ENCODE measurements at places on chromosomes 2 and 18. TPM values are rescaled to one million over a fixed set of nuclear protein-coding genes. Genes with fewer than 3 reads are reported as not detected.

The ID2 gene
- 139 TPM for total RNA-seq

The EMX1 gene
- total RNA-seq = not detected

The GAREM2 gene
- total RNA-seq = 2.4 TPM

The TRABD2A gene
- 3.5 TPM for total RNA-seq

The SLC9A4 gene
- total RNA-seq = not detected

The COL4A3 gene
- not detected for total RNA-seq

The ALPG gene
- total RNA-seq = not detected

The KYNU gene
- total RNA-seq = 10.9 TPM

The POTEI gene
- total RNA-seq = not detected

The RTP5 gene
- total RNA-seq = not detected

The ANKRD30BL gene
- 0.29 TPM for total RNA-seq

The TRAF3IP1 gene
- total RNA-seq = 7.6 TPM

The SLC4A3 gene
- total RNA-seq = 2.5 TPM

The CAPN14 gene
- under 0.01 TPM for total RNA-seq

The CROCC2 gene
- total RNA-seq = under 0.01 TPM

The GAD1 gene
- 0.36 TPM for total RNA-seq

The HOXD1 gene
- total RNA-seq = not detected

The C2orf78 gene
- total RNA-seq = not detected

The C2orf72 gene
- not detected for total RNA-seq

The PJVK gene
- total RNA-seq = 2.5 TPM

The CLK1 gene
- total RNA-seq = 77.2 TPM

The LYPD6B gene
- total RNA-seq = 2.9 TPM

The PLB1 gene
- 0.36 TPM for total RNA-seq

The CCL20 gene
- total RNA-seq = 1.2 TPM

The TTC21B gene
- 25.7 TPM for total RNA-seq

The CCDC74B gene
- 5.4 TPM for total RNA-seq

The UGT1A10 gene
- total RNA-seq = not detected

The FHOD3 gene
- total RNA-seq = 13.0 TPM

The IL36A gene
- total RNA-seq = not detected

The ARHGAP25 gene
- 0.29 TPM for total RNA-seq

The CNTNAP5 gene
- not detected for total RNA-seq

The SERPINB2 gene
- 0.72 TPM for total RNA-seq

The PAIP2B gene
- 0.59 TPM for total RNA-seq

The PARD6G gene
- total RNA-seq = 2.2 TPM

The NYAP2 gene
- total RNA-seq = under 0.01 TPM

The DYNAP gene
- total RNA-seq = not detected

The CDH2 gene
- total RNA-seq = 78.7 TPM

The TOGARAM2 gene
- total RNA-seq = 0.72 TPM

The TNFAIP6 gene
- total RNA-seq = 43.1 TPM

The SFTPB gene
- not detected for total RNA-seq
